ENCODE measurements at places on chromosomes 3 and 15.

DNA sequence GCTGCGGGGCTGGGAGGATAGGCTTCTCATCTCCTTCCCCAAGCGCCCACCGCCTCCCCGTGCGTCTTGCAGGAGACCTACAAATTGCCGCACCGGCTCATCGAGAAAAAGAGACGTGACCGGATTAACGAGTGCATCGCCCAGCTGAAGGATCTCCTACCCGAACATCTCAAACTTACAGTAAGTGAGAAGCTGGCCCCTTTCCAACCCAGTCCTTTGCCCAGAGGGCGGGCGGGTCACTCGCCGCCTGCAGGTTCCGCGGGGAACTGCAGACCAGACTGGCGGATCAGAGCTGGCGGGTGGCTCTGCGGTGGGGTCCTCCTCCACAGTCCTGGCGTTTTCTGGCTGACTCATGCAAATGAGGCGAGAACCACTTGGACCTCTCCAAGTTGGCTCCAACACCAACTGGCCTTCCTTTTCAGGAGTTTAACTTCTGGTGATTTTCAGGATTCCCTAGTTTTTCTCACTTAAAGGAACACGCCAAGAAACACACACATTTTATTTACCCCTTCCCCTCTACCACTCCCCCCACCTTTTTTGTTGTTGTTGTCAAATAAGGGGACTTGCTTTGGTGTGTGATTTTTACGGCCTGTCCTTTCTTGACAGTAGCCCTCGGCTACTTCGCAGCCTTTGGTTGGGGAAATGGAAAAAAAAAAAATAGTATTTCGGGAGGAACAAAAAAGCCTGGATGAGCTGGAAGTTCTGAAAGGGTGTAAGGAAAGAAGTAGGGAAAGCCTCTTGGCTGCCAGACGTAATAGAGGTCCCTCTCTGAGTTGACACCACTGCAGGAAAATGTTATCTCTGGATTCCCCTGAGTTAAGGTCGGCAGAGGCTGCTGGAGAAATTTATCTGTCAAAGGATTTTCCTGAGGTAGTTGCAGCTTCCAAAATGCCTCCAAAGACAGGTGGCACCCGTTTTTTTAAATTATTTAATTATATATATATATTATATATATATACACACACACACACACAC, 1.3 kb downstream of the BHLHE40 start:
- DNase-seq = peak; percentile 91

DNA sequence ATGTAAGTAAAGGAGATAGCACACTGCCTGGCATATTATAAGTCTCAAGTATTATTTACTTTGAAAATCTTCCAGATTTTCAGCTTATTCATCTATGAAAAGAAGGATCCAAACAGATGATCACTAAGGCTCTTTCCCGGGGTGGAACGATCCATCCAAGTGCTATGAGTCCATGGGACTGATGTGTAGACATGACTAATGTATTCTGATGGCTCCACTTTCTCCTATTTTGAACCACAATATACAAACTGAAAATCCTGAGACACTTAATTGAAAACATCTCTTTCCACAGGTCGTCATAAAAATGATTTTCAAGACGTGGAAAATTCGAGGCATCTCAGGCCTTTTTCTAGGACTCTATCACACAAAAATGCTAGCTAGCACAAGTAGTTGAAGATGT, 33.4 kb upstream of the CHRM5 start:
- DNase-seq = no peak

DNA sequence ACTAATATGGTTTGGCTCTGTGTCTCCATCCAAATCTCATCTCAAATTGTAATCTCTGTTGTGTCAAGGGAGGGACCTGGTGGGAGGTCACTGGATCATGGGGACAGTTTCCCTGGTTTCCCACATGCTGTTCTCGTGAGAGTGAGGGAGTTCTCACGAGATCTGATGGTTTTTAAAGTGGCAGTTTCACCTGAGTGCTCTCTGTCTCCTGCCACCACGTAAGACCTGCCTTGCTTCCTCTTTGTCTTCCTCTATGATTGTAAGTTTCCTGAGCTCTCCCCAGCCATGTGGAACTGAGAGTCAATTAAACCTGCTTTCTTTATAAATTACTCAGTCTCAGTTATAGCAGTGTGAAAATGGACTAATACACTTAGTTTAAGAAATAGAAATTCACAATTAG, 228.9 kb downstream of the CD47 start:
- no peak for DNase-seq

DNA sequence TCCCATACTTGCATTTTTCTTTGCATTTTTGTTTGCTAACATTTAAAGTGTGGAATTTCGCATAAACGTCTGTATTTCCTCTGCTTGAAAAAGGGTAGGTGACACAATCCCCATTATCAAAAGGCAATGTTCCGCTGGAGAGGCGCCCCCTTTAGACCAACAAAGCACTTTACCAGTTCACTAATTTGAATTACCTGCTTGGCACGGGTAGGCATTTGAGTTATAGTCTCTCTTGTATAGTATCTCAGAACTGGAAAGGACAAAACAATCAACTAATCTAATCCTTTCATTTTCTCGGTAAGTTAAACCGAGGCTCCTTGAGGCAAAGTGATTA, 775 bp upstream of the CCDC39 start:
- peak; percentile 29 for DNase-seq

DNA sequence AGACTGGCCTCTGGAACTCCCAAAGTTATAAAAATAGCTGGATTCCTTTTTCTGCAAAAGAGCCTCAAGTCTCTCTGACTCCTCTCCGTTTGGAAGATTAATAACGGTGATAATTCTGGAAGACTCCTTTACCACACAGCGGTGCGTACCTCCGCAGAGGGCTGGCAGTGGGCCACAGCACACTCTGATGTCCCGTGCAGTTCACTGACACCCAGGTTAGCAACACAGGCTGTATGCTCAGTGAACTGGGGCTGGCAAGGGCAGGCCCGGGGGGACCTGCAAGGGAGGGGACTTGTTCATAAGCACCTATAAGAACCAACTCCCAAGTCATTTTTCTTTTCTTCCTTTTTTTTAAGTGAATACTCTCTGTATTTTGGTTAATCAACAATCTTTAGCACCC, 120.3 kb upstream of the TJP1 start:
- no peak for DNase-seq

GRCh38 chr3:122298239-122298638, 26.8 kb upstream of the CSTA start:
- no peak for DNase-seq

GRCh38 chr3:188926111-188926510, 245.7 kb upstream of the TPRG1 start:
- no peak for DNase-seq

DNA sequence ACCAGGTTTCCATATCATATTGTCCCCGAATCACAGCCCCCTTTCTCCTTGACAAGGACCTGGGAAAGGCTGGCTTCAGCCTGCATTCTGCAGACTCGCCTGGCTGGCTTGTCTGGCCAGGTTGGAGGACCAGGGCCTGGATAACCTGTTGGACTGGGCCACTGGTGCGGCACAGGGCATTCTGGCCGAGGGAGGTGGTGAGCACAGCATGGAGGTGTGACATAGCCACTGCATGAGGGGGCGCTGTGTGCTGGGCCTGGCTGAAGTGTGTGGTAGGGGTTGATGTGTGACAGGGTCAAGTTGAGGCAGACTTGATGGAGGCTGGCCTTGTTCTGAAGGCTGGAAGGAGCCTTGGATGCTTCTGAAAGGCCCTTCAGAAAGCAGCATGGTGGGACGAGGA, 2.9 kb downstream of the ESYT3 start:
- DNase-seq = no peak

- DNase-seq = no peak
Observed at GRCh38 chr3:197802779-197803459, 11.9 kb downstream of the LRCH3 start.

DNA sequence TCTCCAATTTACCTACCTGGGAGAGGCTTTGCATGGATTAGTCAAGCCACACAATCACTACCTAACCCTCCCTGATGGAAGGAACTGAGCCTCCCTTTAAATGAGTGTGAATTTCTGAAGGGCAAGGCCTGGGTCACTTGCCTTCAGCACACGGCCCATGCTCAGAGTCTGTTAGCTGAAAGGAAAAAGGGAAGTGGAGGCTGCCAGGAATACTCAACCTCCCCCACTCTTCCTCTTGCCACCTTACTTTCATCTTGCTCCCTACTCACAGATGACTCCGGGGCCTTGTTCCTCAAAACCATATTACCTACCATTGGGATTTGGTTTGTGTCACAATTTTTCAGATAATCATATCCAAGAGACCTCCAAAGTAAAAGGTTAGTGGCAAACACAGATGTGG, 220.0 kb downstream of the ABHD5 start:
- no peak for DNase-seq

- no peak for DNase-seq
Observed at GRCh38 chr15:57031082-57031481, 112.6 kb downstream of the TCF12 start.

GRCh38 chr3:108180194-108180593, 42.0 kb downstream of the IFT57 start:
- no peak for DNase-seq

DNA sequence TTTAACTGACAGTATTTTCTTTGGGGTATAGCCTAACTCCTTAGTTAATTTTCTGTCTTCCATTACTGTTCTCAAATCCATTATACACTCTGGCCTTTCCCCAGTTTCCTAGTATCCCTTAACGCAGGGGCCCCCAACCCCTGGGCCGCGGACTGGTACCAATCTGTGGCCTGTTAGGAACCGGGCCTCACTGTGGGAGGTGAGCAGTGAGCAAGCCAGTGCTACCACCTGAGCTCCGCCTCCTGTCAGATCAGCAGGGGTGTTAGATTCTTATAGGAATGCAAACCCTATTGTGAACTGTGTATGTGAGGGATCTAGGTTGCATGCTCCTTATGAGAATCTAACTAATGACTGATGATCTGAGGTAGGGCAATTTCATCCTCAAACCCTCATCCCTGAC, 75.1 kb downstream of the DOCK3 start:
- DNase-seq = no peak

- no peak for DNase-seq
Observed at GRCh38 chr3:165874663-165875489, 37.7 kb upstream of the BCHE start.

DNA sequence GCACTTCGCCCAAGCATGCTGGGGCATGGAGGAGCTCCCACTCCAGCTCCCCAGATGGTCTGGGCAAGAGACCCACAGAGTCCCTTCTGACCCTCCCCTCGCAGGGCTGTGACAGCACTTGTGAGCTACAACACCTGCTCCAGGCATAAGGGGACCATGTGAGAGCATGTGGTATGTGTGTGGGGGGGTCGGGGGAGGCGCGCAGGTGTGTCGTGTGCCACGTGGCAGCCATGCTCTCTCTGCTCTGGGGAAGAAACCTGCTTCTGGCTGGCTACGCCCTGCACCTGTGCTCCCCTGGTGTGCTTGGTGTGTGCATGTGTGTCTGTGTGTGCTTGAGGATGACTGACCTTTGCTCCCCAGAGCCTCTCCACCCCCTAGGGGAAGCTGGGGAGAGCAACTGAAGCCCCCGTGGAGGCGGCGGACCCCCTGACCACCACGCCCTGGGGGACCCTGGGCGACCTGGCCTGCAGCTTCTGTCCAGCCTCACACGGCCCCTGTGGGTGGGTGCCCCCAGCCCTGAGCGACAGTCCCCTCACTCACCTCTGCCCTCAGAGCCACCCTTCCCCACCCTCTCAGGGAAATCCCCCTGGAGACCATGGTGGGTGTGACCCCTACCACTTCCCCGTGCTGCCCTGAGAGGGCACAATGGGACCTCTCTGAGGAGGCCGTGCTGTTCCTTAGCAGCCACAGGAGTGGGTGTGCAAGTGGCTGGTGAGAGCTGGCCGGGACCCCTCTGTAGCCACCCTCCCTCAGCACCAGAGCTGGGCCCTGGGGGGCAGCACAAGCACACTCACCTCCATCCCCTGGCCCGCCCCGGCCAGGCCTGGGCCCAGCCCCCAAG, 16.6 kb upstream of the SEC13 start:
- no peak for DNase-seq
